Progenitor cell of endocrine pancreas (in vitro differentiated cells): ENCODE measurements at places on chromosomes 1 and 21.

GRCh38 chr1:165052936-165053335 lies 303.6 kb downstream of the LMX1A start:
- DNase-seq: no peak

DNA sequence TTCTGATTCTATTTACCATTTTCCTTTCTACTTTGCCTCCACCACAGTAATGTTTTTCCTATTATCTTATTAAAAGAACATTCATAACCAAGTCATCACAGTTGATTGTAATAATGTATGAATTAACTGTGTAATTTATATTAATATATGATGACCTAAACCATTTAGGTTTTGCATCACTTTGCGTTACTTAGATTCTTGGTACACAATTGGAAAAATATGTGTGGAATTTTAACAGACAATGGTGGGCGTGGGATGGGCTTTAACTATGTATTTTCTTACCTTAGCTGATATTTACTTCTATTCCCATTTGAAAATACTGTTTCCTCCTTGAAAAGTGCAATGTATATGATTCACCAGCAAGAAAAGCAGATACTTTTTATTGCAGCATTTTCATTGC lies 3.6 kb downstream of the KRTAP21-3 start:
- DNase-seq: no peak

- no peak for DNase-seq
Observed at GRCh38 chr21:41952568-41953248, 1.1 kb downstream of the C2CD2 start.

- no peak for DNase-seq
Observed at GRCh38 chr1:111505641-111506119, 2.2 kb upstream of the ADORA3 start.

DNA sequence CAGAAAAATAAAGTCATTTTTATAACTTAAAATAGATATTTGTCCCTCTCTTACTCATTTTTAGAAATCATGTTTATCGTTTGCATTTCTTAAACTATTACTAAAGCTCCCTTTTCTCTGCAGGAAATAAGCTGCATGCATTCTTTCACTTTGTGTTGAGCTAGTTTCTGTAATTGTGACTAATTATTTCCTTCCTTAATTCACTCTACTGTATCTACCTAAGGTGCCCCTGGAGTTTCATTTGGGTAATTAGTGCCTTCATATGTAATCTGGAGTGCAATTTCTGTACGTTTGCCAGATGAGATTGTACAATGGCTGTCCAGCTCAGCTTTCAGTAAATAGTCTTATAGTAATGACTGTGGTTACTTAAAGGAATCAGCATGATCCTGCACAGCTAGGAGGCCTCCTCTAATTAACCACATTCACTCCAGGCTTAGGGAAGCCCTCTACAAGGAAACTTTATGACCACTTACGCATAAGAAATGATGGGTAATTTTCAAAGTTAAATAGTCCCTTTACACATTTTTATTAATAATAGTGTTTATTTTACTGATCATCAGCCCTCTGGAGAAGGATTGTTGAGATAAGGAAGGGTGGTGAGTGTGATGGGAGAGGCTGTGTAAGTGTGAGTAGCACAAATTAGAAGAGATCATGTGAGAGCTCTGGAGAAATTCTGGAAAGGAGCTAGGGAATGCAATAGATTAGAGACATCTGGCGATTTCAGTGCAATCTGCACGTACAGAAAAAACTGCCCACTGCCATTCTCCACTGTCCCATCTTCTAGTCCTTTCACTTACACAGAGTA lies 86.8 kb downstream of the LRRC8C start:
- no peak for DNase-seq

DNA sequence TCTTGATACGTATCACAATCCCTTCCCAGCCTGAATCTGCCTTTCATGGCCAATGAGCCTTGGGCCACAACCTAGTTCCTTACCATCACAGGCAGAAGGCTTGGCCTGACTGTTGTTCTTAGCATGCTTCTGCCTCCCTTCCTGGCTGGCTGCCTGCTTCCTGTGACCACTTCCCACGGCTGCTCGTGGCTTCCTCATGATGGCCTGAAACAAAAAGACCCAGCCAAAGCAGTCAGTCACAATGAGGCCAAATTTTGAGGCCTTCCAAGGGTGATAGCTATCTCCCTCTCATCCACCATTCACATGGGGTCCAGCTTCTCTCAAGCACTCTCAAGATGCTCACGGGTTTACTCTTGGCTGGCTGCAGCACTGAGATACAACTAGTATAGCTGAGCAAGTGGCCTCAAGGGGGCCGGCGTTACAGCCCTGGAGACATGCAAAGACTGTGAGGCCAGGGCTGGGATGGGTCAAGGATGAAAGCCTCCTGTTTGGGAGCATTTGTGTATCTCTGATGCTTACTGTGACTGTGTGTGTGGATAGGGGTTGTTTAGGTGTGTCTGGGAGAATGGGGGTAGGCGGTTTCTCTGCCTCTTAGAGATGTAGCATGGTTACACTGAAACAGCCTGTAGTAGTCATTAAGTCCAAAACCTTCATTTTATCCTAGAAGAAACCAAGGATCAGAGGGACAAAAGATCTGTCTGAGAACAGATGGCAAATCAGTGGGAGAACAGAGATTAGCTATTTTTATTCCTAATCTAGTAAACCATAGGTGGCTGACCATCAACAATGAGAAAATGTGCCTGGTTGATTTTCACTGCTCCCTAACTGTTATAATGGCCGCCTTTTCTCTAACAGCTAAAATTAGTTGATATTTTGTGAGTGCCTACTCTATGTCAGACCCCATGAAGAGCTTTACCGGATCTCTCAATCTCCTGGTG lies 5.4 kb upstream of the TOE1 start:
- DNase-seq: no peak

GRCh38 chr1:198283222-198283621 lies 126.4 kb downstream of the NEK7 start:
- no peak for DNase-seq

DNA sequence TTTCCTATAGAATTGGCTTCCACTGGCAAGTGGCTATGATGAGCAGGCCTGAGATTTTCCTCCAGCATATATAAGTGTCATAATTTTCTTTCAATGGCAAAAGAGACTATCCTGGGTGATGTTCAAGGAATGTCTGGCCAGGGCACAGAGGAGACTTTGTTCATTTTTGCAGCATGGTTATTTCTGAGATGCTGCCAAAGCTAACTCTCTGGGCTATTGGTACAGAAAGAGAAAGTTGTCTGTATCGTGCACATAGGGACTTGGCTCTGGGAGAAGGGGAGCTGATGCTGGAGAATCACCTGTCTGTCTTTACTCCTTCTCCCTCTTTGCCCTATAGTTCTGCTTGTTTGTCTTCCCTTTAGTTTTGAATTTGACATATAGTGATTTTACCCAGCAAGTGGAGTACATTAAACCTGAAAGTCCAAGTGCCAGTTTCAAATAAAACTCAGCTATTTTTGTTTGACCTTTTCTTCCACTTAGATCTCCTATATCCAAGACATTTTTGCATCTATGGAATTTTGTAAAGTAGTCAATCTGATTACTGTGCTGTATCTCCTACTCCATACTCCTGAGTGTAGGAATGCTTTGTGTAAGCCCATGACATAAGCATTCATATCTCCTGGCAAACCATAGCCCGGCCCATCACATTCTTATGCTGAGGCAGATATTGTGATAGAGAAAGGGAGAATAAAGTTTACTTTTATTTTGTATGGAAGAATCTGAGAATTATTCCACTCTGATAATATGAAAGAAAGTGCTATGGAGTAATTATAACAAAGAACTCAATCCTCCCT lies 3.9 kb downstream of the FNDC7 start:
- DNase-seq: no peak

GRCh38 chr1:109514846-109515245 lies 5.3 kb upstream of the AMIGO1 start:
- DNase-seq: no peak

- no peak for DNase-seq
Observed at GRCh38 chr1:95497566-95497965, 263.6 kb downstream of the RWDD3 start.

GRCh38 chr1:178189814-178190213 lies 95.9 kb downstream of the RASAL2 start:
- no peak for DNase-seq

GRCh38 chr1:53517109-53517508 lies 57.9 kb downstream of the DMRTB1 start:
- no peak for DNase-seq

- no peak for DNase-seq
Observed at GRCh38 chr1:21077085-21077484, 99.6 kb downstream of the EIF4G3 start.

DNA sequence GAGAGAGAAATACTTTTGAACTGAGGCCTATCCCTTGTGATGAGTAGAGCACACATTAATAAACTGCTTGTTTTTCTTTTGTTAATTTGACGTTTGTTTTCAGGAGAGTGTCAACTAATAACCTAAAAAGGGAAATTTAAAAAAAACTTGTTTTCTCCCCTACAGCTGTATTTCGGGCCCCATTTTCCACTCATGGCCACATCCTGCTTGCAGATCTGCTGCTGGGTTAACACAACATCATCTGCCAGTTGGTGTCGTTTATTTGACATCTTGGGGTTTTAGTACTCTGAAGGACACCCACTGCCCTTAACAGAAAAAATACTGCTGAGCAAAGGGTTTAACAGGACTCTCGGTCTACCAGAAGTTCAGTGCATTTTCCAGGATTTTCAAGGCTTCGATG lies 848 bp upstream of the PYHIN1 start:
- no peak for DNase-seq

DNA sequence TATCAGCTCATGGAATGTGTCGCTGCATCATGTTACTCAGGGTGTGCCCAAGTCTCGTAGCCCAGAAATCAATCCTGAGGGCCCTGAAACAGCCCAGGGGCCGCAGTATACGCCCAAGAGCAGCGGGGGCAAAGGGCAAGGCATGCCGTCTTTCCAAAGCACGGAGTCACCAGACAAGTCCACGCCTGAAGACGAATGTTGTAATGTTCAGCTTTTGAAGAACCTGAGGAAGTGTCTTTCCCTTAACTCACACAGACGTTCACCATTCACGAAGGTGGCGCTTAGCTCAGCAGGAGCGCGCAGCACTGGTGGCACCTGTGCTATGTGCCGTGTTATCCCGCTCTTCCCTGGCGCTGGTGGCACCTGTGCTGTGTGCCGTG lies 18.8 kb upstream of the PWP2 start:
- no peak for DNase-seq

GRCh38 chr1:117611894-117612483 lies 6.1 kb downstream of the TENT5C start:
- DNase-seq: no peak

DNA sequence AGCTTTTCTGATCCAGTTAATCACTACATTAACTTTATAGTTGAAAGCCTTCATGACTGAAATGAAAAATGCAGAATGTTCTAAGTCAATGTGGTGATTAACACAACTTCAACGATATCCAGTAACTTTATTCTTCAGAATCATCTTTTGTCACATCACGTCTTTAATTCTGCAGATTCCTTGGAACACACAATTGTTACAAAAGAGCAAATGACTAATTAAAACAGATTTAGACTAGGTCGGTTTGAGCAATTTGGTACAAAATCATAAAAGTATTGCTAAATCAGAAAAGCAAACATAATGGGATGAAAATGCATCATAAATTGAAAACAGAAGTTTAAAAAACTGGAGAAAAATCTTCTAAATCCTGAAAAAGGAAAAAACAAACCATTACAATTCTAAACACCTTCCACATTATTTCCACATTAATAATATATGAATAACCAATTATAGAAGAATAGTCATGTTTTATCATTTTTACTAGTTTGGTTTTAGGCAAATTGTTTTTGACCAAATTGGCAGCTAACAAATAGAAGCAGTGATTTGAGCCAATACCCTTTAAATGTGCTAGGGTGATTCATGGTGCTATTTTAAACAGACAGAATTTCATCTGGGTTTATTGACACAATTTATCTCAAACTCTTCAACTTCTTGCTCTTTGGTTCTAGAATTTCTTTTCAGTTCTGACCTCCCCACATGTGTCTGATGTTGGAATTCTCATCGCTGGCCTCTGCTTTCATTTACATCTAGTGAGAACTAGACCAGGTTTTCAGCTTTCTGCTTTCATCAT lies 468.1 kb upstream of the PTBP2 start:
- no peak for DNase-seq

DNA sequence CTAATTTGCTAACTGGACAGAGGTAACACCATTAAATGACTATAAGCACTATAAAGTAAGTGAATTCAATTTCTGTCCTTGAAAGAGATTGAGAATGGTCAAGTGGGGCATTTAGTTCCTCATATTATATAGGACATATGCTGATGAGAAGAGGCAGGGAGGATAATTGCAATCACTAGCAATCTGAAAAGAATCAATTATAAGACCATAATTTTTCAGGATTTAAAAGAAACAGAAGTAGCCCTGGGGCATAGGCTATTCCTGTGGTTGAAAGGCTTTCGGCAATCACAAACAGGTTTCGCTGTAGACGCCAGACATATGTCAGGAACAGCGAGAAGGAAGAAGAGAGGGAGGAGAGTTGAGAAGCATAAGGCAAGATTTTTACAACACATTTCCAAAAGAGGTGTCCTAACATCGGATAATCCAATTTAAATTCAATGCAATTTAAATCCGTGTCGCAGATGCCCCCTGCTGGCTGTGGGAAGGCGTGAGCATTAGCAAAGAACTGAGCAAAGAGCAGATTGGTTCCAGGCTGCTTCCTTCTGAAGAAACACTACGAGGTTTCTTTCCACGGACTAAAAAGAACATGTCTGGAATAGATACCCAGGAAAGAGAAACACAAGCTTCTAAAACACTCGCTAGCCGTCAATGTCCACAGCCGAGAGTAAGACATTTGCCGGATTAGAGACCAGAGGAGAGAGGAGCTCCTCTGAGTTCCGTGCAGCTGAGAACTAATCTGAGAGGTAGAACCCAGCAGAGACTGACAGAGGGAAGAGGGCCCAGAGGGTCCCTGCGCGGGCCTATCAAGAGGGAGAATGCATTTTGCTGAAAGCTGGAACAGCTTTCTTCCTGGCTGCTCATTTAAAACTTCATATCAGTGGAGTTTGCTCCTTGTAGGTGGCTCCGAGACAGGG lies 27.9 kb downstream of the RGS5 start:
- peak; percentile 44 for DNase-seq

DNA sequence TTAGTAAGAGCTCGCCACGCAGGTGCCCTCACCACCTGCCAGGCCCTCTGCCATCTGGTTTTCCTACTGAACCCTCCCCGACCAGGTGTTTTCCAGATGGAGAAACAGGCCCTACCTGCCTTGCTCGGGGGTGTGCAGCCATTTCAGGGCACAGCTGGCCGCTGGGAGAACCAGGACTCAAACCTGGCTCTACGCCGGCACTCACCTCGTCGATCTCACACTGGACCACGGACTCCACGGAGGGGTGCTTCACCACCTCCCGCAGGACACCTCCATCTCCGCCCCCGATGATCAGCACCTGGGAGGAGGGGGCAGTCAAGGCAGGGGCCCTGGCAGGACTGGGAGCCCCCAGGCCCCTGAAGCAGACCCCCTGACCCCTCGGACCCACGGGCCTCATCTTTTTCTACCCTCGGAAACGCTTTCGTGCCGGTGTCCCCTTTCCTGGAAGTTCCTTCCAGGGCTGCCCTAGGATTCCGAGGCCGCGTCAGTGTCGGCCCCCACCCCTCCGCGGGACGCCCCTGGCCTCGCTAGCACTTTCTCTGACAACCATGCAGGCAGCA lies 1.1 kb downstream of the SRM start:
- DNase-seq: no peak

- no peak for DNase-seq
Observed at GRCh38 chr1:31901838-31902509, 36.2 kb downstream of the PTP4A2 start.

- DNase-seq: no peak
Observed at GRCh38 chr21:46634966-46635323, 529 bp upstream of the PRMT2 start.

GRCh38 chr1:38586993-38587646 lies 272.5 kb downstream of the RRAGC start:
- DNase-seq: peak; percentile 52
